EL (cell line): ENCODE measurements at places on chromosomes 2 and 18.

- DNase-seq = no peak
These were observed 73.2 kb upstream of the BOD1L2 start for GRCh38 chr18:57073501-57074187.

GRCh38 chr2:216287251-216287650, 85.0 kb downstream of the MARCHF4 start:
- peak; percentile 76 for DNase-seq

DNA sequence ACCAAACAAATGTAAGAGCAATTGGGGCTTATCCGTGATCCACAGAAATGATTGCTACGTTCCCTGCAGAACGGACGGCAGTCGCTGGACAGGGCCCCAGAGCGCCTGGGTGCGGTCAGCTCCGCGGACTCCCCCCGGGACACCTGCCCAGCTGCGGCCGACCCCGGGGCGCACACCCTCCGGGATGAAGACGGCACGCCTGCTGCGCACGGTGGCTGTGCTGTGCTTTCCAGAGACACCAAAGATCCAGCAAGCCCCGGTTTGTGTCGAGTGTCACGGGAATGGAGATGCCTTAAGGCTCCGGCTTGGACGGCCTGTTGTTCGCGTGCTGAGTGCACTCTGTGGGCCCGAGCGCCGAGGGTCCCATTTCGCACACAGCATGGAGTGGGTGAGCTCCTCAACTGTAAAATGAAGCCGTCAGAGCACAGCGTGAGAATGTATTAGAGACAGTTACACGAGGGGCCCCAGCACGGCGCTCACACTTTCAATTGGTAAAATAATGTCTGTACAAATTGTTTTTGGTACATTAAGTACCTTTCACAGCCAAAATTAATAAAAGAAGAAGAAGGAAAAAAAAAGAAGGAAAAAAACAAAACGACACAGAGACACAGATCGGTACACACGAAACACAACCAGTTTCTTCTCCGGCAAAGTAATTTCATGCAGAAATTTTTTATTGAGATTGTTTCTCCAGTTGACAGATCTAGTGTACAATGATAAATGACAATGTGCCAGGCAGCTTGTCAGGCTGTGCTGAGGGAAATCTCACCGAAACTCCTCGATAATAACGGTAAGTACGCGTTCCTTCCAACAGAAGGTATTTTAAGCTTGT, 615.8 kb upstream of the SALL3 start:
- DNase-seq = no peak

- no peak for DNase-seq
These were observed 526.9 kb downstream of the SLC4A3 start for GRCh38 chr2:220154304-220154703.

GRCh38 chr2:209913786-209914345, 88.6 kb upstream of the RPE start:
- DNase-seq = no peak

DNA sequence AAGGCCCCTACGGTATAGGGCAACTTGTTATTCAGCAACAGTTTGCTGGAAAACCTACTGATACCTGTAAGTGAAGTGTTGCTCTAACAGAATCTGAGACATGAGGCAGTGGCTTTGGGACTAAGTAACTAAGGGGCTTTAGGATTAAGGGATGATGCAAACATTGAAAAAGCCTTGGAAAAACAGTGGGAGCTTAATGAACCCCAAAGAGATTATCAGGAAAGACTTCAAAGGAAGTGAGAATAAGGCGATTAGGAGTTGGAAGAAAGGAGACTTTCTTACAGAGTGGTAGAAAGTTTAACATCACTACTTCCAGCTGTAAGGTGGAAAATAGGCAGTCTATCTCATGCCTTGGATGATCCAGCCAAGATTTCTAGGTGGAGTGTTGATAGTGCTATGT, 158.2 kb upstream of the TRIB2 start:
- no peak for DNase-seq
